ENCODE measurements at places on chromosomes 2 and 18.
A peak's percentile ranks its signal among the peaks of the same experiment; 100 is the strongest.

GRCh38 chr2:205210494-205210893, 471.8 kb upstream of the NRP2 start:
- DNase-seq, result no peak

GRCh38 chr18:52844323-52844722, 504.3 kb downstream of the DCC start:
- DNase-seq, result no peak

DNA sequence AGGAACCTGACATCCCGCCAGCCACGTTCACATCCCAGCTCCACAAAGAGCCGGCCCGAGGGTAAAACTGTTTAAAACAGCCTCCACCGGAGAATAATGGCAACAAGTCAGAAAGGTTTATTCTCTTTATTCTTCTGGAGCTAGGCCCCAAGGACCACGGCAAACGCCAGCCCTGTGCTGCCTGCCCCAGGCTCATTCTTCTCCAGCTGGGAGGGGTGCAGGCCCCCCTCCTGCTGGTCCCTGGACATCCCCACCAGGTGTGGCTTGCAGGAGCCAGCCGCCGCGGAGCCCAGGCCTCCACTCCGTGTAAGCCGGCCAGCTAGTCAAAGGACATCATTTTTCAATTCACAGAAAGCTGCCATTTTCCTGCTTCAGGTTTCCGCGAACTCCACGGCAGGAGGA, 65.8 kb upstream of the SALL3 start:
- no peak for DNase-seq

DNA sequence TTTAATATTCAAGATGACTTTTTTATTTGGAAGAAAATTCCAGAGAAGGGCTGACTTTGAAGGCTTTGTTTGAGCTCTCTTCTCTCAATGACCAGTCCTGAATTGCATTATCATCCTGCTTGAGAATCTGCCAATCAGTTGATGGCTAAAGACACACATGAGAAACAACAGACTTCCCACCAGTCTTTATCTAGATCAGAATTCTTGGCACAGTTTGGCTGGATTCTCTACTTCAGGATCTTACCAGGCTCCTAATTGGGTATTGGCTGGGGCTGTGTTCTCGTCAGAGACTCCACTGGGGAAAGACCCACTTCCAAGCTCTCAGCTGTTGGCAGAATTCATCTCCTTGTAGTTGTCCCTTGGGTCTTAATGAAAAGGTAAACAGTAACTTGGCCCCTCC, 86.0 kb downstream of the WDSUB1 start:
- no peak for DNase-seq

DNA sequence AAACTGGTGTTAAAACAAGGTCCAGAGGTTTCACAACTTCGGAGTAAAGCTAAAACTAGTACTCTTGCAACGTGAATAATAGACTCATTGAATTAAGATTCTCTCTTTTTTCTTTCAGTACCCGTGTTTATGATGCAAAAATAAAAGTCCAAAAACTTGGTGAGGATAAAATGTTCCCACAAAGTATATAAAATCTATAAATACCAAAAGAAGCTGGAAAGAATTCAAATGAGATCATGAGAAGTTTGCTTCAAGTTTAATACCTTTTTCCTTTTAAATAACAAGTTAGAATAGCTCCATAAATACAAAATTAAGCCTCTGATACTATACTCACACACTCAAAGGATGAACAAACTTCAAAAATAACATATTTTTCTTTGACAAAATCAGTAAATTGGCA, 34.0 kb downstream of the METTL4 start:
- no peak for DNase-seq

DNA sequence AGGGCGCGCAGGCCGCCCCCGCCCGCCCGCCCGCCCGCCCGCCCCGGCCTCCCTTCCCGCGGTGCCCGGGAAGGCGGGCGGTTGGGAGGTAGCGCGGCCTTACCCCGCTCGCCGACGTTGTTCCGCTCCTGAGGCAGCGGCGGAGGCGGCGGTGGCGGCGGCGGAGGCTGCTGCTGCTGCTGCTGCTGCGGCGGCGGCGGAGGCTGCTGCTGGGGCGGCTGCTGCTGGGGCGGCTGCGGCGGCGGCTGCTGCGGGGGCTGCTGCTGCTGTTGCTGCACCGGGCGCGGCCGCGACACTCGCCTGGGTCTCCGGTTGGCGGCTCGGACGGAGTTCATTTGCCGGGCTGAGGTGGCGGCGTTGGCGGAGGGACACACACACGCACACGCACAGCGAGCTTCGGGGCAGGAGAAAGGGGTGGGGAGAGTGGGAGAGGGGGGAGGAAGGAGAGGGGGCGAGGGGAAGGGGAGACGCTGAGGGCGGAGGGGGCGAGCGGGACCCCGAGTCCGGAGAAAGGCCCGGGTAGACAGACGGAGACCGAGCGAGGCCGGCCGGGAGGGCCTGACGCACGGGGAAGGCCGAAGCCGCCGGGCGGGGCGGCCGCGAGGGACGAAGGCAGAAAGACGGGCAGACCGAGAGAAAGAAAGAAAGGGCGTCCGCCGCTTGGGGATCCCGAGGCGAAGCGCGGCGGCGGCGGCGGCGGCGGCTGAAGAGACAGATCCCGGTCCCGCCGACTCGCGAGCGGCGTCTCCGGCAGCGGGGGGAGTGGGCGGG, 727 bp downstream of the FBXO11 start:
- peak; percentile 57 for DNase-seq

DNA sequence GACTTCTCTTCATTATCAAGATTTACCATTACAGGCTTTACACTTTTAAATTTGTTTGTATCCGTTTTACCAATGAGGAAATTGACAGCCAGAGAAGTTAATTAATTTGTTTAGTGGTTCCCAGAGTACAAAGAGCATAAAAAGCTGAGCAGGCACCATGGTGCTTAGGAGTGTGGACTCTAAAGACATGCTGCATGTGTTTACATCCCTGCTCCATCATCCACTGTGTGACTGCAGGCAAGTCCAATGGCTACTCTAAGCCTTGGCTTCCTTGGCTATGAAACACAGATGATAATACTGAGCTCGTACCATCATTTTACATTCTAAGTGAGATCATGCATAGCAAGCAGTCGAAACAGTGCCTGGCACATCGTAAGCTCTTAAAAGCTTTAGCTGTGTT, 108.0 kb upstream of the SLC35G4 start:
- DNase-seq, result no peak

DNA sequence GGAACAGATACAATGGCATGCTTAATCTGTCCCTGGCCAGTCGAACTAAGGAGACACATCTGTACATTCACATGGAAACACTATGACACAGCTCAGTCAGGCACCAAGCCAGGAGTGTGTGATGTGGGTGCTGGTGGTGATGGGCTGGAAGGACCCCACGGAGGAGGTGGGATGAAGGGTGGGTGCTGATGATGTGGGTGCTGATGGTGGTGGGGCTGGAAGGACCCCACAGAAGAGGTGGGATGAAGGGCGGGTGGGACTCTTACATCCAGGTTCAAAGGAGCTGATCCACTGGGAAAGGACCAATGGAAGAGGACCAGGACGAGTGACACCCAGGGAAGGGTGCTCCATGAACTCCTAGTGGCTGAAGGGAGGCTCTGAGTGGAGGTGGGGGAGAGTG, 34.8 kb upstream of the ACAA2 start:
- DNase-seq, result no peak

GRCh38 chr2:28637066-28638047, 114.3 kb upstream of the PPP1CB start:
- no peak for DNase-seq

DNA sequence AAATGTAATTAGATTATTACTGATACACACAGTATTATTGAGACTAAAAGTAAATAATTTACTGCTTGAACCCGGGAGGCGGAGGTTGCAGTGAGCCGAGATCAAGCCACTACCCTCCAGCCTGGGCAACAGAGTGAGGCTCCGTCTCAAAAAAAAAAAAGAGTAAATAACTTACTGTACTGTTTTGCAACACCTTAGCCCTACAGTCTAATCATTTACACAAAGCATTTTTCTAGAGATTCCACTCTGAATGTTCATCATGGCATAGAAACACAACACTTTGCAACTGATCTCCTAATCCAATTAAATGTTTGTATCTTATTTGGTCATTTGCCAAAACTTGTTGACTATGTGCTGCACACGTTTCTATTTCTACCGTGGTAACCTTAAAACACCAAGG, 23.4 kb upstream of the RMP24 start:
- no peak for DNase-seq

DNA sequence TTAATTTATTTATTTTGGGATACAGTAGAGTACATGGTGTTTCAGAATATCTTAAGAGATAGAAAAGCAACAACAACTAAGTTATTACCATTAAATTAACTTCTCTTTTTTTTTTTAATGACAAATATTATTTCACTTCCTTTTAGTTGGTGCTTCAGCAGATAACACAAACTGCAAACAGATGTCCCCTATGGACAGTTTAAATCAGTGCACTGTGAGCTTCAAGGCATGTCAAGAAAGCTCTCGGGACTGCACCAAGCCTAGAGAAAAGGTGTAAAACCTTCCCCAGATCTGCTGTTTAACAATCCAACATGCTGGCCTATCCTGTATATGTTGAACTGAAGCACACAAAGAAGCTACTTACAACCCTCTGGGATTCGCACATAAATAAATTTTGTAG, 122.7 kb downstream of the TCF4 start:
- DNase-seq, result no peak

GRCh38 chr2:229032608-229033234, 238.4 kb downstream of the PID1 start:
- DNase-seq, result no peak

GRCh38 chr2:69916106-69916505, 1.2 kb downstream of the MXD1 start:
- no peak for DNase-seq

- DNase-seq, result no peak
Measured at GRCh38 chr2:191664823-191665677, 12.9 kb upstream of the NABP1 start.

DNA sequence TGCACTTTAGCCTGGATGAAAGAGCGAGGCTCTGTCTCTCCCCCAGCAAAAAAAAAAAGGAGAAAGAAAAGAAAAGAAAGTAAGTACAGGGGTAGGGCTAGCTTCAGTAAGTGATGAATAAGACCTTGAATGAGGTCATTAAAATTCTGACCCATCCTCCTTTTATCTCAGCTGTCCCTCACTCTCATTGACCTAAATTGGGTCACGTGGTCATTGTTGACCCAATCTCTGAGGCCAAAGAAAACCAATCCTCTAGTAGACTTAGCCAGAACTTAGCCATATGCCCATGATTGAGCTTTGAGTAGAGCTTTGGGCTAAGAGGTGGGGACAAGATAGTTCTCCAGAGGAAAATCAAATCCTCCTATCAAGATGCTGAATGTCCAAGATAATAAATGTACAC, 149.3 kb downstream of the PDE11A start:
- no peak for DNase-seq

DNA sequence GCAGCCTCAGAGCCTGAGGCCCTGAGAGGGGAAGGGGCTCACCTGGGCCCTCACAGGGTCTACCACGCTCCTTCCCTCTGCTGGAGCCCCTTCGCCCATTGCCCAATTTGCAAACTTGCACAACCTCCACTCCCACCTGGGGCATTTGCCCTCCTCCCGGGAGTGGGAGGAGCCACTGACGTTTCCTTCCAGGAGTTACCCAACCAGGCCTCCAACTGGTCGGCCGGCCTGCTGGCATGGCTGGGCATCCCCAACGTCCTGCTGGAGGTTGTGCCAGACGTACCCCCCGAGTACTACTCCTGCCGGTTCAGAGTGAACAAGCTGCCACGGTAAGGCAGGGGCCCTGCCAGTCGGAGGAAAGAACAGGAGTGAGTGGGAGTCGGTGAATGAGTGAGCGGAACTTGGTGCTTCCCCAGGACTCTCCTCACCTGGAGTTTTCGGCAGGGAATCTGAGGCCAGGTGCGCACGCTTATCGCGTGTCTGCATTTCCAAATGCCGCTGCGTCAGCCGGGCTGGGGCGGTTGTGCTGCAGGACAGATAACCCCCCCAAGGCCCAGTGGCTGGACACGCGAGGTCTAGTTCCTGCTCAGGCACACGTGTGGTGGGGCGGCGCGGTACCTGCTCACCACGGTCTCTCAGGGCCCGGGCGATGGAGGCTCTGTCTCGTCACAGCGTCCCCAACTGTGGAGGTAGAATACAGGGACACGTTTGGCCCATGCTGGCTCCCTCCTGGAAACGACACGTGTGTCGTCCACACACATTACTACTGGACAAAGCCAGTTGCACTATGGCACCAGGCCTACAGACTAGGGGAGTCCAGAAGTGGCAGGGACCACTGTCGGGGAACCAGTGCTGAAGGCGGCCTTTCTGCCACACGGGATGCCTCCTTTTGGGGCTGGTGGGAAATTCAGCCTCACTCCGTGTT, 11.7 kb downstream of the ANO7 start:
- DNase-seq, result no peak

DNA sequence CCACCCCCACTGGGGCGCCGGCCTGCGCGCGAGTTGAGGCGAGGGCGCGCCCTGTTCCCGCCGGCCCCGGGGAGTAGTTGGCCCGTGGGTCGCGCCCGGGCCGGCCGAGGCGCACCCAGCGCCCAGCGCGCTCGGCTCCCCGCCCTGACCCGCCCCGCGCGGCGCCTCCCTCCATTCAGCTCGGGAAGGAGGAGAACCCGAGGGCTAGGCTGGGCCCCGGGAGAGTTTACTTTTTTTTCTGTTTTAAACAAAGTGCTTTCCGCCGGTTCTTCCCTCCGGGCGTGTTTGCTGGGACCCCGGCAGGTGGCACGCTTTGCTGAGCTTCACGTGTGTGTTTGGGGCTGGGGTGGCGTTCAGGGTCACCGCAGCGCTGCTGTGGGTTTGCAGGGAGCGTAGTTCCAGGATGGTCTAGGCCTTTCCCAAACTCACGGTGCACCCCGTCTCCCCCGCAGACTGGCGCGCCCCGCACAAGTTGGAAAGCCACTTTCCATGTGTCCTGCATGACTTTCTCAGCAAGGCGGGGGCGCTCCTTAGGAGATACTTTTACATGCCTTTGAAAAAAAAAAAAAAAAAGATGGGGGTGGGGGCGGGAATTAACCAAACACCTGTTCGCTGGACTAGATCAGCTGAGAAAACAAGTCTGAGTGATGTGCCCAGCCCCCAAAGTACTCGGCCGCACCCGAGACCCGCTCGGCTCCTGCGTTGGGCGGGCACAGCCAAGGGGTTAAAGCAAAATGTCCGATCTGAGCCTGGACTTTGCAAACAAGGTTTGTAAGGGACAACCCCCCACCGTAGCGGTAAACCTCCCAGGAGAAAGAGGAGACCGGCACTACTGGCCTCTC, 825 bp downstream of the ITGA6 start:
- peak; percentile 55 for DNase-seq

DNA sequence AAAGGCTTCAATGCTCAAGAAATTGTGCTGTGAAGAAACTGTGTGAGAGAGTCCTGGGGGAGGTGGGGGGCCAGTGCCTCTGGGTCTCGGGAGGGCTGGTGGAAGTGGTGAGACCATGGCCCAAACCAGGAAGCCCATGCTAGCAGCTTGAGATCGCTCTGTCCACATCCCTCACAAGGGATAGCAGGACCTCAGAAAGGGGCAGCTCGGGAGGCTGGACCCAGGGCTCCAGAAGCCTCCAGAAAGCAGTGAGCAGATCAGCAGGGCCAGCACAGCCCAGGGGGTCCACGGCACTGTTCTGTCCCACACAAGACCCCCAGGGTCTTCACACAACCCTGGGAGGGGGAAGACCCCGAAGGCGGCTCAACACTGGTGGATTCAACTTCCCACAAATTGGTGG, 24.1 kb downstream of the ST8SIA5 start:
- no peak for DNase-seq

GRCh38 chr2:172394002-172394401, 33.4 kb upstream of the ITGA6 start:
- DNase-seq, result no peak
